A549 treated with ZK216348 at 1 μM for 4 hours (cell line): ENCODE measurements at places on chromosomes 1 and 21. TPM values are rescaled to one million over a fixed set of nuclear protein-coding genes. Genes with fewer than 3 reads are reported as not detected.

The CFHR2 gene
- total RNA-seq: not detected in 5 replicates

The STUM gene
- total RNA-seq: not detected in 5 replicates

The DENND2C gene
- 0.20 to 0.52 TPM (median 0.34 TPM) in 5 replicates for total RNA-seq

The SMIM1 gene
- total RNA-seq: 1.0 to 2.1 TPM (median 1.6 TPM) in 4 of 5 replicates, not detected in the other

The FH gene
- 83.2 to 100.0 TPM (median 88.9 TPM) in 5 replicates for total RNA-seq

The LRRC53 gene
- not detected in 5 replicates for total RNA-seq

The KRTAP19-3 gene
- not detected in 5 replicates for total RNA-seq

The PLPPR4 gene
- total RNA-seq: not detected in 5 replicates

The GPA33 gene
- total RNA-seq: not detected in 5 replicates

The GBP7 gene
- total RNA-seq: not detected in 5 replicates

The MPL gene
- 0.46 to 0.63 TPM in 2 of 5 replicates, not detected in the others for total RNA-seq

The RIPPLY3 gene
- 0.43 to 0.71 TPM (median 0.53 TPM) in 5 replicates for total RNA-seq

The TTF2 gene
- 13.6 to 24.5 TPM (median 21.5 TPM) in 5 replicates for total RNA-seq

The C1orf185 gene
- not detected in 5 replicates for total RNA-seq

The FPGT gene
- total RNA-seq: 4.3 to 8.4 TPM (median 7.4 TPM) in 5 replicates

The MARK1 gene
- 0.05 to 0.22 TPM (median 0.09 TPM) in 5 replicates for total RNA-seq

The SERPINC1 gene
- 0.28 TPM in 1 of 5 replicates, not detected in the others for total RNA-seq

The MAP10 gene
- 0.52 to 1.3 TPM (median 0.92 TPM) in 5 replicates for total RNA-seq

The RNF223 gene
- total RNA-seq: 0.16 to 0.67 TPM (median 0.27 TPM) in 5 replicates

The LRRC38 gene
- 0.11 TPM in 1 of 5 replicates, not detected in the others for total RNA-seq

The LIN28A gene
- not detected in 5 replicates for total RNA-seq

The PYCR2 gene
- 39.4 to 61.6 TPM (median 55.7 TPM) in 5 replicates for total RNA-seq

The SPATA46 gene
- not detected in 5 replicates for total RNA-seq

The ST3GAL3 gene
- 1.6 to 2.9 TPM (median 2.5 TPM) in 5 replicates for total RNA-seq

The RAP1GAP gene
- total RNA-seq: 7.1 to 13.2 TPM (median 12.7 TPM) in 5 replicates

The CR1L gene
- total RNA-seq: 0.41 TPM in 1 of 5 replicates, not detected in the others

The CLCA2 gene
- total RNA-seq: not detected in 5 replicates

The PRCC gene
- 63.9 to 85.1 TPM (median 73.8 TPM) in 5 replicates for total RNA-seq

The TFF2 gene
- not detected in 5 replicates for total RNA-seq

The FCAMR gene
- total RNA-seq: 0.14 TPM in 1 of 5 replicates, not detected in the others

The RHEX gene
- not detected in 5 replicates for total RNA-seq

The LCE1D gene
- not detected in 5 replicates for total RNA-seq

The AMY2A gene
- total RNA-seq: not detected in 5 replicates

The C1orf210 gene
- not detected in 5 replicates for total RNA-seq

The GRIK1 gene
- not detected in 5 replicates for total RNA-seq

The SLFNL1 gene
- not detected in 5 replicates for total RNA-seq

The LY9 gene
- total RNA-seq: 0.09 to 0.12 TPM (median 0.12 TPM) in 3 of 5 replicates, not detected in the others

The C4BPA gene
- total RNA-seq: 0.33 to 0.86 TPM (median 0.78 TPM) in 5 replicates

The INSRR gene
- total RNA-seq: not detected in 5 replicates

The MAB21L3 gene
- not detected in 5 replicates for total RNA-seq

The SLC30A2 gene
- 0.09 to 0.31 TPM (median 0.25 TPM) in 5 replicates for total RNA-seq

The SPRR1B gene
- total RNA-seq: not detected in 5 replicates

The SAMD13 gene
- 0.19 to 1.1 TPM (median 0.53 TPM) in 5 replicates for total RNA-seq

The DNAJC8 gene
- 70.6 to 86.4 TPM (median 78.1 TPM) in 5 replicates for total RNA-seq

The CDCA8 gene
- total RNA-seq: 44.6 to 52.4 TPM (median 46.6 TPM) in 5 replicates

The RGL1 gene
- total RNA-seq: 0.58 to 0.87 TPM (median 0.82 TPM) in 5 replicates

The ATAD3C gene
- not detected in 5 replicates for total RNA-seq

The PRAMEF27 gene
- total RNA-seq: not detected in 5 replicates

The RGS7 gene
- not detected in 5 replicates for total RNA-seq

The GNAT2 gene
- 0.15 to 0.16 TPM in 2 of 5 replicates, not detected in the others for total RNA-seq

The THEM5 gene
- not detected in 5 replicates for total RNA-seq

The RCC1 gene
- 62.8 to 85.7 TPM (median 82.1 TPM) in 5 replicates for total RNA-seq

The HOOK1 gene
- total RNA-seq: 0.17 to 0.34 TPM (median 0.21 TPM) in 5 replicates
